ENCODE measurements at places on chromosomes 4 and X.
A peak's percentile ranks its signal among the peaks of the same experiment; 100 is the strongest.

- H3K27me3 ChIP-seq, result no peaks in the 10 kb centered on the region
- no peak for DNase-seq
- no peak overlapping the region for H3K27ac ChIP-seq
- H3K36me3 ChIP-seq, result no peaks in the 10 kb centered on the region
These were observed 311.4 kb upstream of the NDST4 start for GRCh38 chr4:115424852-115425251.

DNA sequence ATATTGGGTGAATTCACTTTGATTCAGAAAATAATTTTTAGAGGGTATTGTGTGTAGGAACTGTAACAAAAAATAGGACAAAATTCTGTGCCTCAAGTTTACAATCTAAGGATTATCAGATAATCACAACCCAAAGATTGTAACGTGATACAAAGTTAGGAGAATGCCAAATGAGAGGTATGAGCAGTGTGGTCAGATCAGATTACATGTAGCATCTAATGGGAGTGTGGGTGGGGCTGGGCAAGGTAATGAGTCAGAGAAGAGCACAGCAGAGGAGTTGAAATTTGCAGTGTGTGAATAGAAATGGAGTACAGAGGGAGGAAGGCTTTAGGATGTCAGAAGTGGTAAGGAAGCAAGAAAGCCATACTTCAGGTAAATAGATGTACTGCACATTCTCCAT lies 103.4 kb upstream of the TEX13A start:
- H3K4me1 ChIP-seq, result no peaks in the 10 kb centered on the region
- H3K27ac ChIP-seq, result no peak overlapping the region
- H3K36me3 ChIP-seq, result no peaks in the 10 kb centered on the region
- DNase-seq, result no peak

- no peaks in the 10 kb centered on the region for H3K36me3 ChIP-seq
- H3K4me1 ChIP-seq, result no peaks in the 10 kb centered on the region
- no peak for DNase-seq
- H3K4me3 ChIP-seq, result no peak overlapping the region
- H3K27ac ChIP-seq, result no peak overlapping the region
These were observed 3.9 kb upstream of the CHRNA9 start for GRCh38 chr4:40331101-40331745.

DNA sequence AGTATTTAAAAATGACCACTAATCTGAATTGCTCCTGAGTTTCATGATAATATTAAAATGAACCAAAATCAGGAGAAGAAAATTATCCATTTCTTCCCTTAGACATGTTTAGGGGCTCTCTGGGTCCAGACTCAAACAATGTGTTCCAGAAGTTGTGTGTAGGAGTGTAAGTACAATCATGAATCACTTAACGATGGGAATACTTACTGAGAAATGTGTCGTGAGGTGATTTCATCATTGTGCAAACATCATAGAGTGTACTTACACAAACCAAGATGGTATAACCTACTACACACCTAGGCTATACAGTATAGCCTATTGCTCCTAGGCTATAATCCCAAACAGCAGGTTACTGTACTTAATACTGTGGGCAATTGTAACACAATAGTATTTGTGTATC lies 74.8 kb downstream of the STPG2 start:
- no peak for DNase-seq
- no peak overlapping the region for H3K27ac ChIP-seq
- H3K4me3 ChIP-seq, result no peak overlapping the region
- H3K4me1 ChIP-seq, result no peaks in the 10 kb centered on the region

DNA sequence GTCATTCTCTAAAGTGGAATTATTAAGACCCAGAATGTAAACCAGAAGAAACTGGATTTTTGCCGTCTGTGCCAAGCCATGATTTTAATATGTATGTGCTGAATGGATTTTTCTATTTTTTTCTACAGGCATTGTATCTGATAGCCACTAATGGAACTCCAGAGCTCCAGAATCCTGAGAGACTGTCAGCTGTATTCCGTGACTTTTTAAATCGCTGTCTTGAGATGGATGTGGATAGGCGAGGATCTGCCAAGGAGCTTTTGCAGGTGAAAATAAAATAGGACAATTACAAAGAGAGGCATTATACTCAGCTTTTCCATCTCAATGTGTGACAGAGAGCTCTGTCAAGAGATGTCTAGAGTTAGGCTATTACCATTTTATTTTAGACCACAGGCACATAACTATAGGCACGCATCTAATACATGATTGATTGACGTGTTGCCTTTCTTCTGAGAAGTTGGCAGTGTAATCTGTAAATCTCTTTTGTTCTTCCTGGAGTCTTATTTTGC lies 53.9 kb downstream of the CAPN6 start:
- H3K4me3 ChIP-seq, result no peak overlapping the region
- H3K36me3 ChIP-seq, result no peaks in the 10 kb centered on the region
- H3K27ac ChIP-seq, result no peak overlapping the region
- no peaks in the 10 kb centered on the region for H3K4me1 ChIP-seq
- no peaks in the 10 kb centered on the region for H3K27me3 ChIP-seq

DNA sequence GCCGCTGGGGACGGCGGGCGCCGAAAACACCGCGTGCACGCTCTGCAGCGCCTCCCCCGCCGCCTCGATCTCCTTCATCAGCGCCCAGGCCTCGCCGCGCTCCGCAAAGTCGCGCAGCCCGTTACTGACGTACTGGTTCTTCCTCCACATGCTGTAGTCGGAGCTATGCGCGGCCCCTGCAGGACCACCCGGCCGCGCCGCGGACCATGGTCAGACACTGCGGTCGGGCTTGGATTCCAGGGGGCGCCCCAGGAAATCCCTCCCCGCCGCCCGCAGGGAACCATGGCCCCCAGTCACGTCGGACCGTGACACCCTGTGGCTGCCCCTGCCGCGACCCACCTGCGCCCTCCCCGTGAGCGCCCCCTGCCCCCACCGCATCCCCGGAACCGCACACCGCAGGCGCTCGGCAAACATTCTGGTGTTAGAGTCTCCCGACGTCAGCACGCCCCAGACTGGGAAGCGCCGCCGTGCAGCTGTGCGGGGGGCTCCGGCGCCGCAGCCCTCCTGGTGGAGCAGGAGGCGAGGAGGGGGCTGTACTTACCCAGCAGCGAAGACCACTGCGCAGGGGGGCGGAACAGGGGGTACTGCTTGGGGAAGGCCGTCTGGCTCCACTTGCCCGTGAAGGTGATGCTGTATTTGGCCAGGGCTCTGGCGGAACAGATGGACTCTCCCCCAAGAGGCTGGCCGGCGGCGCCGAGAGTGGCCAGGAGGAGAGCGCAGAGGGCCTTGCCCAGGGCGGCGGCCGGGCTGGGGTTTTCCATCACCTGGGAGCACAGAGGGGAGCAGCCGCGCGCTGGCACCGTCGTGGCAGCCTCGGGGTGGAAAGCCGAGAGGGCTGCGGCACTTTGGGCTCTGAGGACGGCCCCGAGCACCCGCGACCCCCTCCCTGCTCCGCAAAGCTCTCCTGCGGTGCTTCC lies 814 bp downstream of the SPON2 start:
- peaks cover 37% of the 10 kb centered on the region for H3K4me1 ChIP-seq
- DNase-seq, result peak; percentile 20

- H3K4me3 ChIP-seq, result no peak overlapping the region
- no peak for DNase-seq
- H3K27me3 ChIP-seq, result no peaks in the 10 kb centered on the region
- H3K36me3 ChIP-seq, result no peaks in the 10 kb centered on the region
These were observed 208.6 kb upstream of the SFRP2 start for GRCh38 chr4:153997516-153997915.

Measured in upper lobe of left lung (tissue), 6 donors.